ENCODE measurements at places on chromosomes 2 and 18.

- no peak for DNase-seq
Measured at GRCh38 chr18:25827961-25828561, 262.4 kb downstream of the SS18 start.

GRCh38 chr2:231065966-231066365 is 9.3 kb downstream of the PSMD1 start:
- DNase-seq, result no peak

- DNase-seq, result no peak
Measured at GRCh38 chr2:126894585-126895182, 4.0 kb upstream of the TEX51 start.

DNA sequence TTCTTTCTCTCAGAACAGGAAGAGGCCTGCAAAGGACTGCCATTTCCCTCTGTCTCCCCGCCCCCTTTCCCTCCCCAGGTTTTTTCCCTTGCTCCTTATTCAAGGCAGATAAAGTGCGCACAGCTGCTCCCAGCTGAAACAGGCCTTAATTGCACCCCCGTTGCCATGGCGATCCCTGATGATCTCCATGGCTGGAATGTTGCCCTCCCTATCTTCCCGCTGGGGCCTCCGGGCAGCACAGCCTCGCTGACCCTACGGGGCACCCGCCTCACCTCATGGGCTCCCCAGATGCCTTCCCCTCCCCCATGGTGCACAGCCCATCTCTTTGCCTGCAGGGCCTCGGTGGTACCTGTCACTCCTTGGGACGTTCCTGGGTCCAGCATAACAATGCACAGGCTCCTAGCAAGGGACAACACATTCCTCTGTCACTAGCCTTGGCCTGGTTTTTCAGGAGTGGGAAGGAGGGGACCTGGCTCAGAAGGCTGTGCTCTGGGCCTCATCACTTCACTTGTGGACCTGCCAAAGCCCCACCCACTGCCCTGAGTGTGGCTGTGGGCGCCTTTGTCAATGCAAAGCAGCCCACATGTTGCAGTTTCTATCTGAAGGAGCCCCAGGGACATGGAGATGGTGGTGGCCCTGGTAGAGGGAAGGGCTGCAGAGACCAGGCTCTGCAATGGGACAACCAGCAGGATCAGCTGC is 115.0 kb downstream of the CELF4 start:
- DNase-seq, result no peak

DNA sequence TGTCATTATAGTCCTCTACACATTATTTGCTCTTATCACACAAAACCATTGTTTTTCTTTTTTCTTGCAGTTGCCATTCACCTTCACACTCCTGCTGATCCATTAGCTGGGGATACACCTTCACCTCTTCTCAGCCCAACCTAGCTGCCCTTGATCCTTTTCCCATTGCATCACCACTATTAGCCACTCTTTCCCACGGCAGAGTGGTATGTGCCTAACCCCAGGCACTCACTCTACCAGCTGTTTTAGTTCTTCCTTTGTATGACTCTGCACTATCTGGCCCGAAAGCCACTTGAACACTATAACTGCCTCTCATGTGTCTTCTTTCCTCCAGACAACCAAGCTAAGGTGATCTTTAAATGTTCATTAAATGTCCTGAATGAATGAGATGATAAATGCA is 145.4 kb upstream of the PIK3C3 start:
- DNase-seq, result no peak

Data from activated T-helper 9 cell treated with anti-CD3 and anti-CD28 coated beads, Interleukin-2, amount 50 U/mL, for 16 hours (primary cell).